ENCODE measurements at places on chromosomes 7 and 10. TPM values are rescaled to one million over a fixed set of nuclear protein-coding genes. Genes with fewer than 3 reads are reported as not detected.

Gene TYSND1
- total RNA-seq: 17.2 TPM

Gene ST8SIA6
- 0.07 TPM for total RNA-seq

Gene TMEM120A
- 33.0 TPM for total RNA-seq

Gene KAZALD1
- total RNA-seq: 2.8 TPM

Gene SP8
- total RNA-seq: not detected

Gene JAKMIP3
- 1.9 TPM for total RNA-seq

Gene PLA2G12B
- total RNA-seq: not detected

Gene SLC25A40
- total RNA-seq: 8.4 TPM

Gene TWIST1
- 1.4 TPM for total RNA-seq

Gene TMEM229A
- total RNA-seq: not detected

Gene TFPI2
- 255 TPM for total RNA-seq

Gene H2BK1
- total RNA-seq: not detected

Gene SPDYE2
- total RNA-seq: not detected

Gene PRR15
- 1.3 TPM for total RNA-seq

Gene NUPR2
- total RNA-seq: not detected

Gene SLC39A12
- total RNA-seq: not detected

Gene MRC1
- total RNA-seq: 0.03 TPM

Gene CC2D2B
- not detected for total RNA-seq

Gene PRF1
- not detected for total RNA-seq

Gene PTN
- not detected for total RNA-seq

Gene SPDYE2B
- not detected for total RNA-seq

Gene HTR7
- total RNA-seq: 0.10 TPM

Gene ABCA13
- 0.05 TPM for total RNA-seq

Gene CYP3A4
- total RNA-seq: not detected

Gene OR2A12
- not detected for total RNA-seq

Data from A549 treated with CpdA at 1 μM for 4 hours (cell line).